ENCODE measurements at places on chromosomes 6 and 20.

DNA sequence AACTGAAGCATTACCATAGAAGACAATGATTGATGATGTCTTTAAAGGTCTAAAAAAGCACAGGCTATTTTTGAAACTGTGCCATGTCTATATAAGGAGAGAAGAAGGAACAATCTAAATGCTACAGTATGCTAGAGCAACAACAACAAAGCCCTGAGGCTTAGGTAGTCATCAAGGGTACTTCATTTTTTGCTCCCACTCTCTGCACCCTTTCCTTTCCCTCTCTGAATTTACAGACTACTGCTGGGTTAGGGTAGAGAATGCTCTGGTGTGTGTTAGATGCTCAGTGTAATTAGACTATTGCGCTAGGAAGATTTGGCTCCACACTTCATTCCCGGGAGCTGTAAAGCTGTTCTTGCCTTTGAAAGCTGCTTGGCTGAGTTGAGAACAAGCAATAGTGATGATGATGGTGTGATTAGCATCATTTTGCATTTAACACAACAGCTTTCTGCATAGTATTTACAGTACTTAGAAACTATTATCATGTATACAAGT lies 1262.5 kb upstream of the CITED2 start:
- DNase-seq, result no peak

GRCh38 chr20:33568868-33569801 lies 79.2 kb downstream of the CBFA2T2 start:
- no peak for DNase-seq

- no peak for DNase-seq
These were observed 290.0 kb upstream of the SUPT3H start for GRCh38 chr6:45667766-45668165.

DNA sequence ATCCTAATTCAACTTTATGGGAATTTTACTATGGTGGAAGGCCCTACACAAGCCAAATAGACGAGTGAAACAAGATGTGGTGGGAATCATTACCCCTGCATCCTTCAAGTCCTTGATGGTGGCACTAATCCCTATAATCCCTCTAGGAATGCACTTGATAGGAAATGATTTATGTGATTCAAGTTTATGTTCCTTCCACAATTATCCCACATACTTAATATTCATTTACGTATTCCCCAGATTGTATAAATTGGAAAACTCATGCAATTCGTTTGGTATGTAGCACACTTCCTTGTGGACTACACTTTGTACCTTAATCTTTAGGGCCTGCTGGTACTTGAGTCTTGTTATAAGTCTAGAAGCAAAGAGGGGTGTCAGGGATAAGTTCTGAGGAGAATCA lies 40.8 kb downstream of the PKIB start:
- DNase-seq, result no peak

Measured in GM19239 (cell line).